ENCODE measurements at places on chromosomes 2 and 18. TPM values are rescaled to one million over a fixed set of nuclear protein-coding genes. Genes with fewer than 3 reads are reported as not detected.

Gene MYO5B
- 1.9 TPM for polyA plus RNA-seq

Gene ACADL
- polyA plus RNA-seq = 4.5 TPM

Gene ASB18
- 3.8 TPM for polyA plus RNA-seq

Gene EMILIN1
- 41.3 TPM for polyA plus RNA-seq

Gene PLA2R1
- 4.6 TPM for polyA plus RNA-seq

Gene MALT1
- 20.8 TPM for polyA plus RNA-seq

Gene NCKAP1
- 100 TPM for polyA plus RNA-seq

Gene MTCL1
- polyA plus RNA-seq = 51.8 TPM

DNA sequence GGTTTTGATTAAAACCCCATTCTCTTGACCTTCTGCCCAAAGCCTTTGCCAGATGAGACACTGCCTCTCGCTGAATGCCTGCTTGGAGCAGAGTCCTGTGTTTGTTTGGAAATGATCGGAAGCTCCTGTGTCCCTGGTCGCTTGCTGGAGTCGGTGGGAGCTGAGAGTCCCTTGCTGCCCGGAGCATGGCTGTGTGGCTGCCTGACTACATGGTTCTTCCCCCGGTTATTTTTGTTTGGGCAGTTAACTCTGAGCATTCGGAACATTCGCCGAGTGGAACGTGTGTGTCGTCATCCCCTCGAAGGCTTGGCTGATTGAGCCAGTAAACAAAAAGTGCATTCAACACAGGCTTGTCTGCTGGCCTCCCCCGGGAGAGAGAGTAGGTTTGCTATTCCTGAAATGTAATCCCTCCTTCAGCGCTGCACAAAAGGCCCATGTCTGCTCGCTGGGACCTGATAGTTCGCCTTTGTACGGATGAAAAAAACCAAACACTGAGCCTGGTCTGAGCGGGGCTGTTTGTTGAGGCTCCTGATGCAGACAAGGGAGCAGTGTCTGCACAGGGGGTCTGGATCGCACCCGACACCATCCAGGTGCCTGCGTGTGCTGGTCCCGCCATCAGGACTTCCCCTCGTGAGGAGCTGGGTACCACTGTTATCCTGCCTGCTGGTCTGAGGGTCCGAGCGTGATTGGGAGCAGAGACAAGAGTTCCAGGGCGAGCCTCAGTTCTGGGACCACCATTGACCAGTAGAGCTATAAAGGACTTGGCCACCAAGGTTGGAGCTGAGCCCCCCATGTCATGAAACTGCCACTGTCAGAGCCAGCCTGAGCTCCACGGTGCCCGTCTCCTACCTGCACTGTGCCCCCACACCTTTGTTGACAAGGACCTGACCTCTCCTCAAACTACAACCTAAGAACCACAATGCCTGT is 83.8 kb downstream of the AGAP1 start:
- peak; percentile 56 for DNase-seq

DNA sequence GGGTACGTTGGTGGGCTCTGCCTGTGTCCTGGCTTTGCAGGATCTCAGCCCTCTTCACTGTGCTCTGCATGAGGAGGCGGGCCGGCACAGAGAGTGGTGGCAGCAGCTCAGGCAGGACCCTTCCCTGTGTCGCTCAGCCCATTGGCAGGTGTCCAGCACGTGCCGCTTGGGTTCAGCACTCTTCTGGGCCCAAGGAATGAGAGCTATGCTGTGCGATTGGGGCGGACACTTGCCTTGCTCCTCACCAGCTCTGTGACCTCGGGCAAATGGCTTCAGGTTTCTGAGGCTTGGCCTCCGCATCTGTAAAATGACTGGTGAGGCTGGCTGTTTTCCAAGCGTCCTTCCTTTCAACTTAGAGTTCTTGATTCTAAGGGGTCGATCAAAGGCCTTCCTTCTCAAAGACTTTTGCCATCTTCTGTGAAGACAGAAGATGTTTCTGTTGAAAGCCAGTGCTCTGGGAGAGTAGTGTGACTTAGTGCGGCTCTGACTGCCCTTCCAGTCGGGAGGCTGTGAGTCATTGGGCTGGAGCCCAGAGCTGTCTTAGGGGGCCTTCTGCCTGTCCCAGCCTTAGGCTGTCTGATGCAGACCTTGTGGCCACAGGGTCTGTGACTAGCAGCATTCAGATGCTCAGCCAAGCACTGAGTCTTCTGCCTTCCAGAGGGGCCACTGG is 35.6 kb downstream of the GLI2 start:
- peak; percentile 69 for DNase-seq

DNA sequence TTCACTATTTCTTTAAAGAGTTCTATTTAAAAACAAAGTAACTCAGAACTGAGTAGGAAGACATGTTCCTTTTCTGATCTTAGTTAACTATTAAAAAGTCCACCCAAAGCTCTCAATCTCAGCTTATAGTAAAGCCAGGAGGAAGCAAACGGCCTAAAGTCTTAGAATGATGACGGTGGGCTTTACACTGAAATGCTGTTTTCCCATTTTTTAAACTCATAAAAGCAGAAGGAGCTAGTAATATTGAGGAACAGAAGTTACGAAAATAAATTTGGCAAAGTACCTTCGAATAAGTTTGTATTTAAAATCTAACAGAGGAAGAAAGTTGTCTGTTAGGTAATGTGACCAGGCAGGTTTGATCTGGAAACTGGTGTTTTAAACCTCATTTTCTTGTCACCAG is 111.1 kb downstream of the ZNF532 start:
- no peak for DNase-seq

DNA sequence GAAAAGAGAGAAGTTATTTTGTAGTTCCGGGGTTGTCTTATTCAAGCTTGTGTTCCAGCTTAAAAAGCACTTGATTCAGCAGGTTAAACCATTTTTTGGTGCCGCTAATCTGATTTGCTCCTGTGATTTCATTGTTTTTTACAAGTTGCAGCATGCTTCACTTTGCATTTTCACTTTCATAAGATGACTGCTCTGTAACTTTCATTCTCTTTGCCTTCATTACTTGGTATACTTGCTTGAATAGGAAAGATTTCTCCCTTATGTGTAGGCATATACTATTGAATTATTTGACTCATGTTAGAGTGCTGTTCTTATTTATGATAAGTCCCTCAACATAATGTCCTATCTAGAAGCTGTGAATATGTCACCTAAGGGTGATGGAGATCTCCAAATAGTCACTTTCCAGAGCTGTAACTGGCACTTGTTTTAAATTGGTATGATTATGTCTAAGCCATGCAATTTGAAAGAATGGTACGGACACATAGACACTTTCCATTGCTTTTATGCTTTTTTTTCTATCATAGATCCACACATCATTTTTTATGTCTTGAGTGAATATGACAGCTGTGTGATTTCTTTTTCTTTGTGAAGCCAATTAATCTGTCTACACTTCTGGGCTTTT is 254.5 kb downstream of the DSEL start:
- no peak for DNase-seq

DNA sequence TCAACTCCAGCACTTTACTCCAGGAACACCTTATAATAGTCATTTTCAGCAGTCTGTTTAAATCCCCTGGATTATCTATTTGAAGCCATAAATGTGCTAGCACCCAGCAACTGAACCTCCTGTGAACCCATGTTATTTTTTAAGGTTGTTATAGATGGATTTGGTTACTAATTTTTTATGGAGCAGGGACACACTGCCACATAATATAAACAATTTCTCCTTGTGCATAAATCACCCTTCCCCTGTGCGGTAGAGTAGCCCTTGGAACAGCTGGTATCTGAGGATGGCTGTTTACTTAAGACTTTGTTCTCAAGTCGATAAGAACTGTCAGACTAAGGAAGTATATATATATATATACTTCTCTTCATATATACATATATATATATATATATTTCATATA is 367.4 kb downstream of the EPHA4 start:
- DNase-seq = no peak

- DNase-seq = peak; percentile 35
Measured at GRCh38 chr18:32549248-32550110, 78.8 kb upstream of the GAREM1 start.

DNA sequence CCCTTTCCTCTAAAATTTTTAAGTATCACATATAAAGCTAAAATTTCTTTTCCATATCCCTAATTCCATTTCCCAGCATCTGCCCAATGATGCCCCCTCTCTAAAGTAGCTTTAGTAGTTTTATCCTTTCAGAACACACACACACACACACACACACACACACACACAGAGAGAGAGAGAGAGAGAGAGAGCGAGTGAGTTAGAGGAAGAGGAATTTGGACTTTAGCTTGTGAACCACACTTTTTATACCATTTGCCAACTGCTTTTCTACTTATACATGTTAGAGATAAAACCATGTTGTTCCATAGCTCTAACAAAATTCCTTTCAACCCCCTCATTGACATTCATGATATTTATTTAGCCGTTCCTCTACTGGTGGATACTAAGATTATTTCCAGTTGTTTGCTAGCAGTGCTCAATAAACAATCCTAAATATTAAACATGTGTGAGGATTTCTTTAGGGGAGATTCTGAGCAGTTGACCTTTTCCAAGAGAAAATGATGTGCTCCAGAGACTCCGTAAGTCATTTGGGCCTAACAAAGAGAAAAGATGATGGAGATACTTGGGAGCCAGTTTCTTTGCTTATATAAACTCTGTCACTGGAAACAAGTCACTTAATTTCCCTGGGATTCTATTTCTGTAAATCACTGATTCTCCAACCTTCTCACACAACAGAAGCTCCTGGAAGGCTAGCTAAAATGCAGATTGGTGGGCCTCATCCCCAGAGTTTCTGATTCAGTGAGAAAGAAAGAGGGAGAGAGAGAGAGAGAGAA is 229.7 kb upstream of the SP5 start:
- no peak for DNase-seq

DNA sequence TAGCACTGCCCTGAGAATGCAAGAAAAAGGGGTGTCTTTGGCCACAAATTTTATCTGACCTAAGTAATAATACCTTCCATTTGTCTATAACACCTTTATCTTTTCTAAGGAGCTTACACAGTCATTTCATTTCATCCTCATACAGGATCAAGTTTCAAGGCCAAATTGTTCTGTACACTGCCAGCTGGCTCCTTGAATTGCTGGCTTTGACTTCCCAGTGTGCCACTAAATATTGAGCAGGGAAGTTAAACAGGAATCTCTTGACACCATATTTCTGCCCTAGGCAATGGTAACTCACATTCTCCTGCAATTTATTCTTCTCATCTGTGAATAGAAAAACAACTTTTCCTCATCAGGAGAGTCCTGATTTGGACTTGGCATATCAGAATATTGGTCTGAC is 195.1 kb upstream of the LRP1B start:
- DNase-seq = no peak

DNA sequence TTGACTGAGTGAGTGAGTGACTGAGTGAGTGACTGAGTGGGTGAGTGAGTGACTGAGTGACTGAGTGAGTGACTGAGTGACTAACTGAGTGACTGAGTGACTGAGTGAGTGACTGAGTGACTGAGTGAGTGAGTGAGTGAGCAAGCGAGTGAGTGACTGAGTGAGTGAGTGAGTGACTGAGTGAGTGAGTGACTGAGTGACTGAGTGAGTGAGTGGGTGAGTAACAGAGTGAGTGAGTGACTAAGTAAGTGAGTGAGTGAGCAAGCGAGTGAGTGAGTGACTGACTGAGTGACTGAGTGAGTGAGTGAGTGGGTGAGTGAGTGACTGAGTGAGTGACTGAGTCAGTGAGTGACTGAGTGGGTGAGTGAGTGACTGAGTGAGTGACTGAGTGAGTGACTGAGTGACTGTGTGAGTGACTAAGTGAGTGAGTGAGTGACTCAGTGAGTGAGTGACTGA is 11.9 kb downstream of the MAL start:
- no peak for DNase-seq

DNA sequence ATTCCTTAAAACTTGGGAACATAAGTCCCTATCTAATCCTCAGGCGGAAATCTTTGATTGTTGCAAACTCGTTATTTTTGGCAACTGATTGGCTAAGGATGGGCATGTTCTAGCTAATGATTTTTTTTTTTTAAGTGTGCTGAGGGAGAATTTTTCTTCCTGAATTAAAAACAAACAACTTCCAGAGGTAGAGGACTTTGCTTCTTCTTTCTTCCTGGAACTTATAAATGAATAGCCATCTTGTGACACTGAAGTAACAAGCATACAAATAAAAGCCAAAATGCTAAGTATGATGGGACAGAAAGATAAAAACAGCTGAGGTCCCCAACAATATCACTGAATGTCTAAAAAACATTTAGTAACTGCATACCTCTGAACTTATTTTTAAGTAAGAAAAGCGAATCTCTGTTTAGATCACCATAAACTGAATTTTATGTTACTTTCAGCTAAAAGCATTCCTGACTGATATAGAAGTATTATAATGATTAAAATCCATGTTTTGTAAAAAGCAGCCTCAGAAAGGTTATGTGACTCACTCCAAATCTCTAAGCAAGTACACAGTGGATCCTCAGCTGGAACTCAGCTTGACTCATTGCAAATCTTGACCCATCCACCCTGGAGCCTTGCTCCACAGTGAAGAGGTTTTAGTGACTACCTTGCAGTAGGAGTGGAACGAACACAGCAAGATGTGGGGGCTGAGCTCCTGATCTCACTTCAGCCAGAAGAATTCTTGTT is 344.4 kb downstream of the CLIP4 start:
- DNase-seq = no peak

DNA sequence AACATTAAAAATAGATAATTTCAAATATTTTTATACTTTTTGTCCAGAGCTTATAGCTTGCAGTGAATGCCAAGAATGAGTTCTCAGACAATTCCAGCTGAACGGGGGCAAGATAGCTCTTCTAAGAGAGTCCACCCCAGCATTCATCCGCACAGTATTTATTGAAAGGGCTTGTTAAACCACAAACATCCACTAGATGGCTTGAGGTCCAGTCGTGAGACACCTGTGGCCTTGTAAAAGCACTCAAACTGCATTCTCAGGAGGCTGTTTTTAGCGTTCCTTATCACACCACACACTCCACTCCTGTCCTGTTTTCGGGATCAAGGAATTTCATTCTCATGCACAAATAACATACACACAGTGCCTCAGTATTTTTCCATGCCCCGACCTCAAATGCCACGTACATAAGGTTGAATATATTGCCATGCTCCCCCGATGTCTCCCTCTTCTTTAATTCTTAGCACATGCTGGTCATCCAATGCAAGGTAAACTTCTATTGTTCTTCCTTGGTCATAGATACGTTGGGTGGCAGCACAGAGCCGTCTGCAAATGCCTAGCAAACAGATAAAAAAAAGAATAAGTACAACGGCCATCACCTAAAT is 47.4 kb downstream of the DNAJC10 start:
- DNase-seq = no peak

GRCh38 chr18:67453901-67454300 is 62.6 kb downstream of the DSEL start:
- DNase-seq = no peak

- DNase-seq = no peak
Measured at GRCh38 chr18:46344416-46345180, 240.4 kb downstream of the HAUS1 start.

- DNase-seq = no peak
Measured at GRCh38 chr2:11799826-11800225, 53.4 kb downstream of the LPIN1 start.

- DNase-seq = no peak
Measured at GRCh38 chr2:28868611-28869010, 1.5 kb downstream of the TRMT61B start.

DNA sequence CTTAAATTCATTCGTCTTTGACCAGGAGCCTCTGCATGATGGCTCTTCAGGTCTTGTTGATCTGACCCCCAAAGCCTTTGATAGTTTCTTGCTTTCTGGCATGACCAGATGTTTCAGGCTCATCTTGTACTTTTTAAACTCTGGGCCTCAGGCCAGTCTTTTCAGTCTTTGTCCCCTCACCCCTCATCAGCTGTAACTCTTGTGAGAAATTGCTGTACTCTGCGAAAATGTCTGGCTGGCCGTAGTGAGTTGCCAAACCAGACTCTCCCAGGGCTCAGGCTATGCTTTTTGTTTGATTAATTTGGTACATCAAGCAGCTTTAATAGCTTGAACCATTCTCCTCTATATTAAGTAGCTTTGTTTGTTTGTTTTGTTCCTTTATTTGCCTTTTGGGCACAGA is 75.9 kb downstream of the BABAM2 start:
- peak; percentile 51 for DNase-seq

- no peak for DNase-seq
Measured at GRCh38 chr2:67899187-67899586, 163.6 kb downstream of the C1D start.
